Naive thymus-derived CD4-positive, alpha-beta T cell (primary cell): ENCODE measurements at places on chromosomes 5 and 9. TPM values are rescaled to one million over a fixed set of nuclear protein-coding genes. Genes with fewer than 3 reads are reported as not detected.

Gene CCDC187
- 0.10 TPM for total RNA-seq

Gene ZCCHC10
- total RNA-seq, result 16.0 TPM

Gene FAM153A
- total RNA-seq, result 27.9 TPM

- no peak for DNase-seq
Observed at GRCh38 chr9:91192381-91193086, 169.2 kb downstream of the AUH start.

- no peak for DNase-seq
Observed at GRCh38 chr9:93216073-93216365, 32.1 kb downstream of the WNK2 start.

- no peak for DNase-seq
Observed at GRCh38 chr5:147906326-147907095, at the start of gene C5orf46. Gene C5orf46 (minus strand): TSS chr5:147906538. CDS start chr5:147906501, 37 bp downstream.

DNA sequence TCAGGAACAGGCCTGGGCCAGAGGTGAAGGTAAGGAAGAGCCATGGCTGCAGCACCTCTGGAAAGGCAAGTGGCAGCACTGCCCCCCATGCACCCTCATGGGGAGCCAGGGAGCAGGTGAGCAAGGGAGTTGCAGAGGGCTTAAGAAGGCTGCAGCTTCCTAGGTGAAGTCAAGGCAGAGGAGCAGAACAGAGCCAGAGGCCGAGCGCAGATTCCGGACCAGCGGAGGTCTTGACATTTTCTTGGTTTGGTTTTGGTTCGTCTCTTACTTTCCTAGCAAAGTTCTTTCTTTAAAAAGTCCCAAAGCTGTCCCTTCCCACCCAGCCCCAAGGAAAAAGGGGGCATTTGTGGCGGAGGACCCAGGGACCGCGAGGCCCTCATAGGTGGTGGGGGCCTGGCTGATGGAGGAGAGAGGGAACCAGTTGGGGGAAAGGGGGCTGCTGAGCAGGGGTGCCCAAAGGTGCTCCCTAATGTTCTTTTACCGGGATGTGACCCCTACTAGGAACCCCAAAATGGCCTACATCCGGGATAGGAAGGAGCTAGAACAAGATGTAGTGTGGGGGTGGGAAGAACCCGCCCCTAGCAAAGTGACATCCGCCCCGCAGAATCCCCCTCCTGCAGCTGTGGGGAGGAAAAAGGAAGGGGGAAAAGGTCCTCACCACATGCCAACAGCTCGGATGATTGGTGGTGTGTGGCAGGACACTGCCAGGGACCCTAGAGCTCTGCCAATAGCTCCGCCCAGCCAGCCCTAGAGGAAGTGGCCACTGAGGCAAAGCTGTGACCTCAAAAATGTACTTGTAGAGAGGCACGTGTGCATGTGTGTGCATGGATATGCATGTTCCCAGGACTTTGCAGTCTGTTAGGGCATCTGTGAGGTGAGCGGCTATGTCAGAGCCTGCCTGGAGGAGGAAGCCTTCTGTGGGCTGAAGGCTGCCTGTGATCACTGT lies 914 bp upstream of the CD72 start:
- no peak for DNase-seq

GRCh38 chr9:69936427-69936826 lies 107.2 kb upstream of the MAMDC2 start:
- DNase-seq, result no peak

- no peak for DNase-seq
Observed at GRCh38 chr9:78236551-78236910, 656 bp downstream of the CEP78 start.

GRCh38 chr5:164651546-164652275 lies 1146.3 kb downstream of the MAT2B start:
- DNase-seq, result no peak

GRCh38 chr5:127133071-127133470 lies 59.8 kb upstream of the C5orf63 start:
- DNase-seq, result no peak

DNA sequence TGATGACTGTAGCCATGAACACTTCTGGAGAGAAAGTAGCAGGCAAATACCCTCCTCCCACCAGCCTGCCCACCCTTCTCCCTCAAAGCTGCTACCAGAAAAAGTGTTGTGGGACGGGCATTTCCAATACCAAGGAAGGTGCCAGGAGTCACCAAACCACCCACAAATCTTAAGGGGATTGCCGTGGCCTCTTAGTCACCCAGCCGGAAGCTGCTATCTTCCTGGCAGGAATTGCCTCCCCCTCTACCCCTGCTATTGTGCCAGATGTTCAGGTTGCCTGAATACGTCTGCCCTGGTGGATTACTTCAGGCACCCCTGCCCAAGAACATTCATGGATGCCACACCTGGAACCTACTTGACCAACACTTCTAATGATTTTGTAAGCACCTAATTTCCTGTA lies 156.1 kb downstream of the TTC39B start:
- no peak for DNase-seq

DNA sequence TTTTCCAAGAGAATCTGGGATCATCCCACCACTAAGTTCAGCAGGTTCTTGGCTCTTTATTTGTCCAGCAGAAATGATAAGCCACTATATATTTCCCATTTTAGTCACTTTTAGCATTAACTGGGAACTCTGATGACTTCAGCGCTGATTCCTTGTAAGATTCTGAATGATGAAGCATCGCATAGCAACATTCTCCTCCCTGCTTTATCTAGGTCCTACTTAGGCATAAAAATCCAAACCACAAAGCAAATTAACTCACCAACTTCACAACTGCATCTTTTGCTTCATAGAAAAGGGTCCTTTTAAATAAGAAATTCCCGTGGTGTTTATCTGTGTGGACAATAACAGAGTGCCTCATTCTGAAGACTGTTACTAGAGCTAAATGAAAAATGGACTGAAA lies 203.9 kb downstream of the SAXO1 start:
- DNase-seq, result no peak

DNA sequence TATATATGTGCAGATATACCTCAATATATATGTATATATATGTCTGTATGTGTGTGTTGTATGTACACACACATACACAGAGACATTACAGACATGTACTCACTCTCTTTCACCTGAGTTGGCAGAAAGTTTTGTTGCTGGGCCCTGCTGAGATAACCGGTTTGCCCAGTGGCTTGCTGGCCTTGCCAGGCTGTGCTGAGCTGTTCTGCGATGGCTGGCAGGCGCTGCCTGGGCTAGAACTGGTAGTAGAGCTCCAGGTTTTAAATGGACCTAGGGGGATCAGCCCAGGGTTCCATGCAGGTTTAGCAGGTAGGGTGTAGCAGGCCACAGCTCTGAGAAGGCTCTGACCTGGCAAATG lies 394.3 kb downstream of the GADD45G start:
- DNase-seq, result no peak
